Kidney glomerular epithelial cell (primary cell): ENCODE measurements at places on chromosomes 3 and 15.

DNA sequence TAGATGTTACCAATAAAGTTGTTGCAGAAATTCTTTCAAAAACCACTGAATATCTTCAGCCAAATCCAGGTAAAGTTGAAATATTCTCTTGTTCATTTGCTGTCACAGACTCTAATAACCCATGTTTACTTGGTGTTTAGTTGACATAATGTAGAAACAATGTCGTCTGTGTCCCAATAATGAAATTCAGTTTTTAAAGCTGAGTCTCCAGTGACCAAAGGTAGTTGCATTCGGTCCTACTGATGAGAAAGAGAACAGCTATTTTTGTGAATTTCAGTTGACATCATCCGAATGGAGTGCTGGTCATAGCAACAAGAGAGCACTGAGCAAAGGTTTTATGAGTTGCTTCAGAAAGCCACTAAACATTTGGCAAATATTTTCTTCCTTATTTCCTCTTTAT is 88.8 kb upstream of the ADAMTSL3 start:
- DNase-seq, result no peak

- no peak for DNase-seq
Measured at GRCh38 chr15:92480361-92480760, 86.7 kb downstream of the ST8SIA2 start.

DNA sequence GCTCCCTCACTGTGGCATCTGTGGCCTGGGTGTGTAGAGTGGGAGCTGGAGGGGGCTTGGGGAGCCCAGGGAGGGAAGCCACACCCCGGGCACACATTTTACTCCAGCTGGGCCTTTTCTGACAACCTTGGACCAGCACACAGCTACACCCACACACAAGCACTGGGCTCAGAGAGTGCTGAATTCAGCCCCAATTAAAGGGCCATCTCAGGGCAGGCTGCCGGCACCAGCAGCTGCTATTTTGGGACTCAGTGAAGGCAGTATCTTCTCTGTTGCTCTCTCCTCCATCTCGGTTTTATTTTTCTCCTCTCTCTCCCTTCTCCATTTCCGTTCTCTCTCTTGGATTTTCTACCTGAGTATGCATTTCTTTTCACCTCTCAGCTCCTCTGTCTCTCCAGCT is 19.1 kb upstream of the TBC1D21 start:
- no peak for DNase-seq

DNA sequence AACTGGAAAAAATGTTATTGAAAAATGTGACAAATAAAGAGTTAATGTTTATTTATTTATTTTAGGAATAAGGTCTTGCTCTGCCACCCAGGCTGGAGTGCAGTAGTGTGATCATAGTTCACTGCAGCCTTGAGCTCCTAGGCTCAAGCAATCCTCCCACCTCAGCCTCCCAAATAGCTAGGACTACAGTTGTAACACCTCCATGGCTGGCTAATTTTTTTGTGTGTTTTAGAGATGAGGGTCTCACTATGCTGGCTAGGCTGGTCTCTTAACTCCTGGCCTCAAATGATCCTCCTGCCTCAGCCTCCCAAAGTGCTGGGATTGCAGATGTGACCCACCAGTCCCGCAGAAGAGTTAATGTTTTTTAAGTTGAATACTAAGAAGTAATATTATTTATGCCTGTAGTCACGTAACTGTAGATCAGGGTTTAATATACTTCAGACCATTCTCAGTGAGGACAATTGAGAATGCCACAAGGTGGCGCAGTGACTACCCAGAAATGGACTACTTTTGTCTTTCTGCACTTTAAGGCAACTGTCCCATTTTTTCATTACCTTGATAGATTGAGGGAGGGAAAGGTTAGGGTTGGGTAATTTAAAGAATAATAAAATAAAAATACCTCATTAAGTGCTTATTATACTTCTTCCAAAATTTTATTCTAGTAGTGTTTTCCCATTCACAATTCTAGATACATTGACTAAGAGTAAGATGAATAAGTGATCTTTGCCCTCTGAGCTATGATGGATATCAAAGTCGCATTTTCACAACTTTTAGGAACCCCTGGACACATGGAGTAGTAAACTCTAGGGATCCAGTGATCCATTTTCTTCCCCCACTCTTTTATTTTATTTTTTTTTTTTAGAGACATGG is 6.0 kb downstream of the MUC13 start:
- peak; percentile 41 for DNase-seq

DNA sequence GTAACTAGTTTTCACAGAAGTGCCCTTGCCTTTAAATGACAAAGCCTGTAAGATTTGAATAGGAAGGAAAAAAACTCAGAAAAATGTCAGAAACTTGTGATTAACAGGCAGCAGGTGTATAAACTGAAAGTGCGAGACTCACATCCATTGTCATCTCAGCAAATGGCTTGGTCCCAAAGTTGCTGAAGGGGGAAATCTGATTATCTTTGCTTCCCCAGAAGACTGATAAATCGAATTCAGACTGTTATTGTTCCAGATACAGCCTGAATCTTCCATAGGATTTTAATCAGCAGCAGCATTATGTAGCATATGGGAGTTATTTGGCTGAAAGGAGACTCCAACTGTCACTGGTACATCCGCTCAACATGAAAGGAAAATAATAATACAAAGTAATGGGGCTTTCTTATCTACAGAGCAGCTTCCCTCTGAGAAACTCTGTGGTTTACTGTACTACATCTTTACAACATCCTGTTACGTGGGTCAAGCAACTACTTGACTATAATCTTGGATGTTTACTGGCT is 550.4 kb upstream of the CCDC54 start:
- no peak for DNase-seq

DNA sequence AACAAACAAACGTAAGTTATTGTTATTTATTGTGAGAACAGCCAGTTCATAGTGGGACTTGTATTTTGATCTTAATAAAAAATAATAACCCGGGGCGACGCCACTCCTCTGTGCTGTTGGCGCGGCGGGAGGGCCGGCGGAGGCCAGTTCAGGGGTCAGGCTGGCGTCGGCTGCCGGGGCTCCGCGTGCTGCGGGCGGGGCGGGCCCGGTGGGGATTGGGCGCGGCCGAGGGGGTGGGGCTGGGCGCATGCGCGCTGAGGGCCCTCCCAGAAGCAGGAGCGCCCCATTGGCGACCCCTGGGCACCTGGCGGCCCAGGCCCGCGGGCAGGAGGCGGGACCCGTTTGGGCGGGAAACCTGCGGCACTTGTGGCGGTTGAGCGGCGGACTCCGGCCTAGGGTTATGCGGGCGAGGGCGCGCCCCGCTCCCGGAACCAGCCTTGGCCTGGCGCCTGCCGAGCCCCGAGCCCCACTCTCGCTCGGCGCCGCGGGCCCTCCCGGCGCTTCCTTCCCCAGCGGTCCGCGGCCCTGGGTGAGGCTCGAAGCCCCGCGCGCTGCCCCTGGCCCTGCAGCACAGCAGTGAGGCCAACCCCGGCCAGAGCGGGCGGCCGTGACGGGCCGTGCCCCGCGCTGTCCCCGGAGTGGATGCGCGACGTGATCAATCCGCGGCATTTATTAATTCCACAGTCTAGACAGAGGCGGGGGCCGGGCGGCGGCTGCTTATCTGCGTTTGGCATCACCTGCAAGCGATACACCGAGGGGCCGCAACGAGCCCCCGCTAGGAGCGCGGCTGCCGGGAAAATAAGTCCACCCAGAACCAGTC is 6.0 kb downstream of the ISL2 start:
- no peak for DNase-seq

DNA sequence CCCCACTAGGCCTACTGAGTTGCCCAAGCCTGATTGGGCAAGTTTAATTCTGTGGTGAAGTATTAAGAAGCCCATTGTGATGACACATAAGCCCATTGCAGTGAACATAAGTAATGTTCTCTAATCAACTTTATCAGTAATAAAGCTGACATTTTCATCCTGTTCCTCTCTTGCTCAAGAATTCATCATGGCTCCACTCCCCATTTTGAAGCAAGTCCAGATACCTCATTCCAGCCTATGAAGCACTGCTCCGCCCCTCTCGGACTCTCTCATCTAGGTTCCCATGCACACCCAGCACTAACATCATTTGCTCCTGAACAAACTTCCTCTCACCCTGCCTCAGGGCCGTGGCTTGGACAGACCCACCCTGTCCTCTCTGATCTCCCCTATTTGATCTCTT is 10.5 kb downstream of the SHF start:
- DNase-seq, result no peak

DNA sequence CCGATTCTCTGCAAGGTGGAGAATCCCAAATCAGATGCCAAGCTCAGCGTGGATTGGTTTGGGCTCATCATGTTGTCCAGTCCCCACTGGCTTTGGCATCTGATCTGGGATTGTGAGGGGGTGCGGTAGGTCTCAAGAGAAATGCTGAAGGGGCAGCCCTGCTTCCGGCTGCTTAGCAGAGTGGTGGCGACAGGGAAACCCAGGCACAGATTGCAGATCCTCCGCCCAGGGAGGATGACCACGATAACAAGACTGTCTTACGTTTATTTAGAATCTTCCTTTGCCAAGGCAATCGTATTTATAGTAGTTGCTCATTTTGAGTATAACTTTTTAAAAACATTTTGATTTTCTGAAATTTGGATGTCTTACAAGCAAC is 61.1 kb downstream of the SLC12A8 start:
- no peak for DNase-seq

GRCh38 chr3:127444761-127445160 is 145.8 kb downstream of the TPRA1 start:
- no peak for DNase-seq

GRCh38 chr3:184472723-184473428 is 88.7 kb upstream of the EPHB3 start:
- DNase-seq, result no peak

- DNase-seq, result no peak
Measured at GRCh38 chr15:61063875-61064320, 165.2 kb downstream of the RORA start.

DNA sequence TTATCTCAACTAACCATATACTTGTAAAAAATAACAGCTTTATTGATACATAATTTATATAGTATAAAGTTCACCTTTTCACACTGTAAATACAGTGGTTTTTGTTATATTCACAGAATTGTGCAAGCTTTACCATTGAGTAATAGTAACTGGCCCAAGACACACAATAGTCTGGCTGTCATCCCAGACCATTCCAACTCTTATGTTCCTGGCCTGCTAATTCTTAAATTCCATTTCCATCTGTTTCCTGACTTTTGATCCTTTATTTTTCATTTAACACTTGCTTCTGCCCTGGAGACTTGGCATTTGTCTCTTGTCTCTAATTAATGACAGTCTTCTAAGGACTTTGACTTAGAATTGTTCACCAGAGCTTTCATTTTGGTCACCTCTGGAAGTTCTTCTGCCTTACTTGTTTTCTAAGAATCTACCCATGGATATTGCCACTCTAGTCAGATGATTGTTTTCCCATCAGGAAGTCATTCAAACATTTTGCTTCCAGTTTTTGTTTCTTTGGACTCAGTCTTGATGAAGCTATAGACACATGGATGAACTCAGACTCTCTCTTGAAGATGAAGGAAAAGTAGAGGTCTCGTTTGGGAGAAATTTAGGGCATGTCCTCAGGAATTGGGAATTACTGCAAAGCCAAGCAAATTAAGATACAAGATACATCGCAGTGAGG is 27.2 kb upstream of the PLSCR4 start:
- no peak for DNase-seq

DNA sequence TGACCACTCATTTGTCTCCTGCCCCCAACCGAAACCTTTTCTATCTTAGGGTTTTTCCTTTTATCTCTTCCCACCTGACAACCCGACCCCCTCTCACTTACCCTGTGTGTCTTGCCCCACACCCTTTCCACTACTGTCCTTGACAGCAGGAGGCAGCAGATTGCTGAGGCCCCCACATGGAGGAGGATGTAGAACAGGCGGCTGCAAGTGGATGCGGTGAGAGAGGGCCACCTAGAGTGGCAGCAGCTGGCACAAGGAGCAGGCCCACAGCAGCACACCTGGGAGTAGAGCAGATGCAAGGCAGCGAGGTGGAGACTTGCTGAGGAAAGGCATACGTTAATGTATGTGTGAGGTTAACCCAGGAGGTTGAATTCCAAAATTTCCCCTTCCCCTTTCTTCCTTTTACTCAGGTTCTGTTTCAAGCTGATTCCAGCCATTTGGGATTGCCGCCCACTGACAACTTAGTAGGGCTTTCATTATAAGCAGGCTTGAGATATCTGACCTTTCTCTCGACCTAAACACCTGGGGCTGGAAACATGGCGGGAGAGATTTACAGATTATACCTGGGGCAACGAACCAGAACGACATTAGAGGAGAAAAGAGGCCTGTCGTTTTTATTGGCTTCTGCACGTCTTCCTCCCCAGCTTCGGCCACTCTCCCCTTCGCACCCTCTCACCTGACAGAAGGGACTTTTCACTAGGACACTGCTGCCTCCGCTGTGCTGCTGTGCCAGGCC is 643 bp downstream of the SERINC4 start:
- DNase-seq, result no peak

DNA sequence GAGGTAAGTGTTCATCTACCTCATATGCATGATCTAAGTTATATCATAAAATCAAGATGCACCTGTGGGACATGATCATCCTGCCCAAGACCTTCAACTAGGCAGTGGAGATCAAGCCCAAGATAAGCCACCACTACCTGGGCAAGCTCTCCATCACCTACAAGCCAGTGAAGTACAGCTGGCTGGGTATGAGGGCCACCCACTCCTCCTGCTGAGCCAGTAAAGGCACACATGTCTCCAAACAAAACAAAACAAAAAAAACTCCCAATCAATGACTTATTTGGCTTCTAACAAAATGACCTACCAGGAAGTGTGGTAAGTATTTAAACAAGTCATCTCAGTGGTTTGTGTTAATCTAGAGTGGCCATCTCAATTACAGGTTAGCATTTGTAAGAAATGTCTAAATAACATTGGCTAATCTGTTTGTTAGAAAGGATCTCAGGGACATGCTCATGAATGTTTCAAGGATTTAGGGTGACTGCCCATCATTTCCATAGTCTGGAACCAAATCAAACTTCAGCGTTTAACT is 3.1 kb downstream of the PAQR9 start:
- no peak for DNase-seq

- DNase-seq, result peak; percentile 6
Measured at GRCh38 chr15:38084289-38084688, 149.8 kb downstream of the TMCO5A start.

GRCh38 chr3:140655678-140656077 is 22.2 kb upstream of the TRIM42 start:
- DNase-seq, result no peak

DNA sequence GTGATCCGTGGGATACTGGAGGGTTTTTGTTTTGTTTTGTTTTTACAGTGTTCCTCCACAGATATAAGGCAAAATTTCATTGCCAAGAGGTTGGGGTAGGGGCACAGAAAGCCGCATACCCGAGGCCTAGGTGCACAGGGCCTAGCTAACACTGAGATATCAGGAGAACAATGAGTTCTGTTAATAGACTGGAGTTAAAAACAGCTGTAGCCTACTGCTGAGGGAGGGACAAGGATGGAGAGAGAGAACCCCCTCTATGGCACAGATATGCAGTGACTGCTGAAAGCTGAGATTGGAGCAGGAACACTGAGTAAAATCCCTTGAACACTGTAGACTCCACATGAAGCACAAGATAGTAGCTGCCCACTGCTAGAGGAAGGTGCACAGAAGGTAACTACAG is 53.1 kb upstream of the MAP3K13 start:
- no peak for DNase-seq

GRCh38 chr15:39404767-39405181 is 176.1 kb upstream of the THBS1 start:
- DNase-seq, result no peak

- no peak for DNase-seq
Measured at GRCh38 chr3:11548721-11549131, 95.0 kb downstream of the VGLL4 start.

GRCh38 chr3:192834428-192834827 is 83.2 kb downstream of the MB21D2 start:
- DNase-seq, result no peak

- no peak for DNase-seq
Measured at GRCh38 chr15:96255599-96255998, 74.9 kb upstream of the NR2F2 start.
